ENCODE measurements at places on chromosomes 11 and 22. TPM values are rescaled to one million over a fixed set of nuclear protein-coding genes. Genes with fewer than 3 reads are reported as not detected.

RPS6KA4 gene
- 60.8 TPM for total RNA-seq

DDIAS gene
- total RNA-seq: 3.5 TPM

SYT12 gene
- total RNA-seq: 0.58 TPM

VPREB1 gene
- not detected for total RNA-seq

APOL3 gene
- total RNA-seq: 5.5 TPM

CBLIF gene
- not detected for total RNA-seq

C11orf87 gene
- total RNA-seq: not detected

NCF4 gene
- not detected for total RNA-seq

NAALAD2 gene
- total RNA-seq: 0.58 TPM

CLDN5 gene
- total RNA-seq: 6.4 TPM

PGA5 gene
- total RNA-seq: not detected

RASL10A gene
- not detected for total RNA-seq

ANO5 gene
- total RNA-seq: not detected

TUB gene
- 4.6 TPM for total RNA-seq

RCOR2 gene
- total RNA-seq: 1.7 TPM

PVALB gene
- not detected for total RNA-seq

SOX6 gene
- total RNA-seq: not detected

MISFA gene
- not detected for total RNA-seq

HEPN1 gene
- total RNA-seq: not detected

NTM gene
- 4.8 TPM for total RNA-seq

VSIG2 gene
- total RNA-seq: not detected

OLFML1 gene
- not detected for total RNA-seq

NRXN2 gene
- total RNA-seq: not detected
